ENCODE measurements at places on chromosomes 2 and 18.

DNA sequence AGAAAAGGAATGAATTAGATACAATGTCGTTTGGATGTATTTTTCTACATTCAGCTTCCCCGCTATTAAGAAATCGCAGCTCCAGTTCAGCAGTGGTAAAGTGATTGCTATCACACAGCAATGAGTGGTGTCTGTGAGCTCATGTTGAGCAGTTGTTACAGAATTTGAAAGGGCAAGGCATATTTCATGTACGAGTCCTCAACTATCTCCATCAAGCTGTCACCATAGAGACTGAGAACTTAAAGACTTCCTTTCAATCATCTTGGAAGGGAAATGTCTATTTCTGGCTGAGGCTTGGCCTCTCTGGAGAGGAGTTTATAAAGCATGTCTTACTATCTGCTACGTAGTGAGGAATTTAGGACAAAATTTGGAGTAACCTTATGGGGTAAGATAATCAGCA lies 24.4 kb upstream of the FAM117B start:
- DNase-seq: no peak

DNA sequence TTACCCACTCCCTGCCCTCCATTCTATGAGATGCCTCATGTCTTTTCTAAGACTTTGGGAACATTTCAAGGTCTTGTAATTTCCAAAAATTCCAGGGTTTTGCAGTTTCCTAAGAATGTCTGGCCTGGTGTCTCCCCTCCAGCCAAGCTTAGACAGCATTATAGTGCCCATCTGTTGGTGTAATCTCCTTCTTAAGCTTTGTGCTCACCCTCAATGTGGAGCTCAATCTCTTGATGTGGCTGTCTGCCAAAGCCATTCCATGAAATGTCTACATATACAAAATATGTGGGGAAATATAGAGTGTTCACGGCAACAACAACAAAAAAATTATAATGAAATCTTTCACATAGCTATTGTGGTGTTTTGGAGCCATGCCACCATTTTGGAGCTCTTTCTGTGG lies 558.4 kb downstream of the PIK3C3 start:
- DNase-seq: no peak

- no peak for DNase-seq
Measured at GRCh38 chr18:6835345-6835744, 105.8 kb downstream of the ARHGAP28 start.

GRCh38 chr2:176111309-176111663 lies 4.2 kb downstream of the HOXD11 start:
- DNase-seq: no peak

DNA sequence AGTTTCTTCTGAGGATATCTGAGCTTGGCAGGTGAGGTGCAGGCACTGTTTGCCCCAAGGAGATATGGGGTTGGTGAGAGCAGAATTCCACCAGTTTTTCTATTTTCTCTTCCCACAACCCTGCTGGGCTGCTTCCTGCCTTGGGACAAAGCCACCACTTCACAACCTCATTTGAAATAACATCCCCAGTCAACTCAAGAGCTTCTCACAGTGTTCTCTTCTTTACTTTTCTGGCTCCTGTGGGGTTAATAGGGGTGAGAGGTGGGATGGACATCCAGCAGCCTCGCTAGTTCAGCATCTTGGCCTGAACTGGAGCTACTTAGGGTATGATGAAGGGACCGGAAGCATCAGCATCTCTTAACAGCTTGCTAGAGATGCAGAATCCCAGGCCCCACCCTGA lies 106.3 kb downstream of the SLC4A3 start:
- DNase-seq: no peak

GRCh38 chr2:44205169-44205568 lies 36.5 kb downstream of the PPM1B start:
- DNase-seq: no peak

DNA sequence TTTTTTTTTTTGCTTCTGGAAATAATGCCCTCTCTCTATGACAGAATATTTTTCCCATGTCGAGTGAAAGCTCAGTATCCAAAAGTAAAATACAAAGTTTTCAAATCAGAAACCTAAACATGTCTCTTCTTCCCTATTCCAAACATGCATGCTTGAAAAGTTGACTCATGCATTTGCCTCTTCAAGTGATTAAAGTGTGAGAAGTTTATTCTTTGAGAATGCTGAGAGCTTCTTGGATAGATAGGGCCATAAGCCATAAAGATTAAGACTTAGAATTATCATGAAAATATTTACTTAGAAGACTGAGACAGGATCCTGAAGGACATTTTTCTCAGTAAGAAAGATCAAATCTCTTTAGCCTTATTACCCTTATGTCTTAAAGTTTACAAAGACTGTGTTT lies 98.6 kb upstream of the EPB41L5 start:
- DNase-seq: no peak

- no peak for DNase-seq
Measured at GRCh38 chr18:59464486-59464885, 105.4 kb upstream of the LMAN1 start.

- DNase-seq: no peak
Measured at GRCh38 chr2:47079515-47080412, 75.3 kb downstream of the STPG4 start.

GRCh38 chr2:83615511-83615910 lies 843.6 kb downstream of the SUCLG1 start:
- DNase-seq: no peak

GRCh38 chr2:99900556-99900955 lies 241.8 kb downstream of the AFF3 start:
- DNase-seq: peak; percentile 14

- no peak for DNase-seq
Measured at GRCh38 chr2:154428022-154428421, 270.5 kb upstream of the KCNJ3 start.

DNA sequence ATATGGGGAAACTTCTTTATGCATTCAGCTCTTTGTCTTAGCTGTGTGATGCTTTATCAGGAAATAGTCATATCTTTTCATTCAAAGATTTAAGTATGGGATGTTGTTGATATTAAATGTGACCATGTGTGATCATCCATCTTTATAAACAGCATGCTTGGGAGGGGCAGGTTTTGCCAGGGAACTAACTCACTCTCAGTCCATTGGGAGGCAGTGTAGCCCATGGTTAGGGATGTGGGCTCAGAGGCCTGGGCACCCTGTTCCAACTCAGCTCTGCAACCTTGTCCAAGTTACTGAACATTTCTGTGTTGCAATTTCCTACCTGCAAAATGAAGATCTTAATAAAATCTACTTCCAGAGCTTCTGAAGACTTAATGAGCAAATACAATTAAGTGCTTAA lies 92.0 kb upstream of the BCL2L11 start:
- DNase-seq: no peak

- DNase-seq: no peak
Measured at GRCh38 chr2:137118140-137118539, 352.8 kb downstream of the THSD7B start.

- DNase-seq: no peak
Measured at GRCh38 chr2:209391776-209392401, 32.0 kb upstream of the MAP2 start.

DNA sequence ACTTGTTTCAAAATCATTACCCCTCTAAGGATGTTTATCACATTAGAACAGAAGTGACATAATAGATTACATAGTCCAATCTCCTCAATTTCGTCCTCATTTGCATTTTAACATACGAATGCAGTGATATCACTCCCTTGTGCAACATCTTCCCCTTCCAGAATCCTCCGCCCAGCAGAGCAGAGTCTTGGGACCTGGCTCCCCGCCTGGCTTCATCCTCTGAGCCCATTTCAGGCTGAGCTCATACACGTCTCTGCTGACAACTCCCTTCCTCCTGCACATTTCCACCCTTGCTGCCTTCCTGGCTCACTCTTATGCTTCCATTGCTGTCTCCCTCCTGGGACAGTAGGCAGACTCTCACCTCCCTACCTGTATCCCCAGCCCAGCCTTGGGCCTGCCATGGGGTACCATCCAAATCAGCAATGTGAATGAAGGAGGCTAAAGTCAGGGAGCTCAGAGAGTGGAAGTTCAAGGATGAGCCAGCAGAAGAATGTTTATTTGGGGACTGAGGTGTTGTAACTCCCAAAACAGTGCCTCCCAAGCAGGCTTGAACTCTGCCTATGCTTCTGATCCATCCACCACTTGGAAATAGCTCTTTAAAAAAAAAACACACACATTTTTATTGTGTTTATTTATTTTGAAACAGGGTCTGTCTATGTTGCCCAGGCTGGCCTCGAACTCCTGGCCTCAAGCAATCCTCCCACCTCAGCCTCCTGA lies 165.2 kb downstream of the TMEM200C start:
- no peak for DNase-seq

GRCh38 chr2:191315365-191315752 lies 70.2 kb downstream of the MYO1B start:
- no peak for DNase-seq

DNA sequence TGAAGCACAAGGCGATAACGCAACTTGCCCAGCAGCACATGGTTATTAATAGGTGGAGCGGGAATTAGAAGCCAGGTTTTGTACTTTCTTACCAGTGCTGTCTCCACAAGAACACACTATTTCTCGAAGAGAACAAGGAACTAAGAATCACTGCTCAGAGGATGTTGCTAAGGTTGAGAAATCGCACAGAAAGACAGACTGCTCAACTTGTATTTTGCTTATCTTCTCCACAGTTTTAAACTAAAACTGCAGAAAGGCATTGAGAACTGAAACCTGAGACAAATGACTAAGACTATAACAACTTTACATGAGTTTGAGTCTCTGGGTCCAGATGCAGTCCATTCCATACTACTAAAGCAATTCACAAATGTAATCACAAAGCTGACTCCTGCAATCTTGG lies 6.2 kb downstream of the PRKD3 start:
- no peak for DNase-seq

- DNase-seq: no peak
Measured at GRCh38 chr2:172013396-172013795, 13.6 kb downstream of the METAP1D start.

- no peak for DNase-seq
Measured at GRCh38 chr18:33733376-33733775, 155.4 kb downstream of the ASXL3 start.

GRCh38 chr2:62919041-62919440 lies 131.6 kb upstream of the OTX1 start:
- no peak for DNase-seq

DNA sequence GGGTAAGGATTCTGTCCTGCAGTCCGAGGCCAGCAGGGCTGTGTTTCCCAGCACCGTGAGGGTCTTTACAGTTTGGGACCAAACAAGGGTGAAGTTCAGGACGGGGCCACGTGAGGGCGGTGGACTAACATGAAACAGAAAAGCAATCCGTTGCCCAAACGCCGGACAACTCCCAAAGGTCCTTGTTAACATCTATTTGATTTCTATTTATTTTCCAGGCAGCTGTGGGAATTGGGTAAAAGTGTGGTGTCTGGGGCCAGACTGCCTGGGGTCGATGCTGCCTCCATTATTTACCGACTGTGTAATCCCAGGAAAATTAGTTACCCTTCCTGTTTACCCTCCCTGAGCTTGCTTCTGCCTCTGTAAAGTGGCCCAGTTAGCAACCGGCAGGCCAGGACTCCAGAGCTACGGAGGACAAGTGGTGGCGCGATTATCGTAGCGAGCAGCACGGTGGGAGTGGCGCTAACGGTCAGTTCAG lies 66.3 kb upstream of the TCF7L1 start:
- DNase-seq: peak; percentile 61

GRCh38 chr2:183164650-183165015 lies 40.4 kb downstream of the NUP35 start:
- DNase-seq: no peak

DNA sequence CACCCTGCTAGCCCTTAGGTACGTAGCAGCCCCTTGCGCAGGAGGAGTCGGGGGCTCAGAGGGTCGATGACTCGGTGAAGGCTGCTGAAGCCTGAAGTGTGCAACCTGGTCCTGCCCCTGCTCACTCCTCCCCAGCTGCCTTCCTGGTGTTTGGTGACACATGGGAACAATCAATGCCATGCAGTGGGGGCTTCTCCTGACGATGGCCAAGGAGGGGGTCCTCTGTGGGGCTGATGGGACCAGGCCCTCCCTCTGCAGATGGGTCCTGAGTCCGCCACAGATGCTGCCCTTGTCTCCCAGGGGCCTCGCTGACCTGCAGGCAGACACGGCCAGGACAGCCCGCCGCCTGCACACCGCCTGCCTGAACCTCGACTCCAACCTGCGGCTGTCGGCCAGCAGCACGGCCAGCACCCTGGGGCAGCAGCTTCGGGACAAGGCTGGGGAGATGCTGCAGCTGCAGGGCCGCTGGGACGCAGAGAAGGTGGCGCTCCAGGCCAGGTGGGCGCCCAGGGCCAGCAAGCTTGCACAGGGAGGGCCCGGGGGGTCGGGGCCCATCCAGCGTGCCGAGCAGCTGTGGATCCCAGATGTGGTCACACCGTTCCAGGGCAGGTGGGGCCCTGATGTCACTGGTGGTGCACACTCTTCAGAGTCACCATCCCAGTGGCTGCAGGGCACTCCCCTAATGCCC lies 24.6 kb downstream of the CROCC2 start:
- peak; percentile 47 for DNase-seq

DNA sequence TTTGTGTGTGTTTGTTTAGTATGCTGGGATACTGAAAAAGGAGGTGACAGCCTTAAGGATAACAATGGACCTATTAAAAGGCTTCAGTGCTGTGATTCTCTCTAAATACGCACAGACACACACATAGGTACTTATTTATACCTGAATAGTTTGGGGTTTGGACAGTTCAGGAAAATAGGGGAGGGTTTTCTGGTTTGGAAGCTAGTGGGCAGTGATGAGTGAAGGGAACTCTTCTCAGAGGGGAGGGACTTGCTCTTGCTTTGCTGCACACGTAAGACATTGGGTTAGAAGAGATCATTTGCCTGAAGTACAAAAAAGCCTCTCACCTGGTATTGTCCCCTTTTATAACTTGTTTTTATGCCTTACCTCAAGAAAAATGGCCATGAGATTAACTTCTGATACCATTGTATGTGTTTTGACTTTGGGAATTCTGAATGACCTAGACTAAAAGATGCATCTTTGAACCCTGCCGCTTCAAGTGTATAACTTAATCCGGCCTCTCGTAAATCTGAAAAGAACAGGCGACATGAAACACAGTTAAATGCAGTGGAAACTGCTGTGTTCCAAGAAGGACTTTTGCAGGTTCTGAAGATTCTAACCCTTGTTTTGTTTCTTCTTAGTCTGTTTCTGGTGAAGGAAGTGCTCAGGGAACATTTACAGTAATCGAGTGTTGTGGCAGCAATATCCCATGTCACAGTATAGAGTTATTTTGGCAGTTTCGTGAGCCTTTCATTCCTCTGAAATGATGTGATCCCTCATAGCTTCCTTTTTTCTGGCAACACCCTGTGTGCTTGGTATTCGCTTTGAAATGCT lies 2.5 kb downstream of the CRIM1 start:
- no peak for DNase-seq

DNA sequence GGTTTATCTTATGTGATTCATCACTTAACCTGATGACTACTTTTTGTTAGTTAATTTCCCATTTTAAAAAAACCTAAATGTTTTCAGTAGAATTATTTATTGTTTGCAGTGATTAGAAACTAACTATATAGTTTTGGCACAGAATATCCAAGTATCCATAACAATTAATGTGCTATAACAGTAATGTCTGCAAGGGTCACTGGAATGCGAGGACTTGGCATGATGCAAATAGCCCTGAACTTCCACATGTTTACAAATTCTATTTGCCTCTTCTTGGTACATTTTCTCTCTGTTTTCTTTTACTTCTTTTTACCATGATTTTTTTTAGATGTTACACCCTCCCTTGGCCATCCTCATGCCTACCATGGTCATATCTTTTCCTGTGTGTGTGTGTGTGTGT lies 49.3 kb upstream of the GALNT3 start:
- DNase-seq: no peak

Measured in pancreas (tissue), 10 donors.